Stimulated activated CD4-positive, alpha-beta T cell treated with anti-CD3 and anti-CD28 coated beads, Interleukin-15, amount 100 ng/mL, for 1 hour (primary cell): ENCODE measurements at places on chromosomes 4 and X.
A peak's percentile ranks its signal among the peaks of the same experiment; 100 is the strongest.

DNA sequence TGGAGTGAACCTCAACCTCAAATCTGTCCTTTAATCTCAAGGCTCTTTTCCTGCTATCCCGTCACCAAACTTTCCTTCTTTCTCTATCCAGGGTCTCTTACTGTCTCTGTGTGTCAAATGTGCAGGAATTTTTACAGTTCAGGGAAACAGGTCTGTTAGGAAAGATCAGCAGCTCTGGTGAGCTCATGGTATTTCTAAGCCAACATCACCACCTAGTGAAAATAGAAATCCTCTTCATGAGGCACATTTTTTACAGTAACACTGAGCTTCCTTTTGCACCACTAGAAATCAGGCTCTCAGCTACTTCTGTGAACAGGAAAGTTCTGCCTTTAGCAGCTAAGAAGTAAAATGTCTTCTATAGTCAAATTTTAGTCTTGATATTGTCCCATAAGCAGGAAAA lies 39.6 kb downstream of the NUDT11 start:
- DNase-seq: no peak

DNA sequence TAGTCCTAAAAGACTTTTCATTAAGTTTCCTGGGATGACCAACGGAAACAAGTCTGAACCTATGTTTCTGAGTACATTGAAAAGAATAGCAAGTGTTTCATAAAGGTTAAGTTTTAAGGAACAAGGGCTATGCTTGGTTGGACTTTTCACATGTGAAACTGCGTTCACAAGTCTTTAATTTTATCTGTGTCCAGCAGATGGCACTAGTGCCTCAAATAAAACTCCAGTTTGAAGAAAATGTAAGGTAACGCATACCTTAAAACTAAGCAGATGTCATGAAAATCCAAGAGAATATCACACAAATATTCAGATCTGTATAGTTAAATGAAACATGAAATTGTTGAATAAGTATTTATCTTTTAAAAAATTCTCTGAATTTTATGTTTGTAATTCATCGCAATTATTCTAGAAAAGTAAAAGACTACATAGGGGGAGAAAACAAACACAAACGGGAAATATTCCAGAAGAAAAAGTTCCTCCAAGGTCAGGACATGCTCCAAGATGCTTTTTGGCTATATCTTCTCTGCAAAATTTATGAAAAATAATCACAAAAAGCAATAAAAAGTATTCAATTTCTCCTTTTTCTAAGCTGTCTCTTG lies 89.6 kb upstream of the MAD2L1 start:
- no peak for DNase-seq

GRCh38 chr4:73859614-73860088 lies 6.6 kb downstream of the PF4V1 start:
- no peak for DNase-seq

GRCh38 chr4:106930522-106930921 lies 105.6 kb downstream of the DKK2 start:
- DNase-seq: no peak

DNA sequence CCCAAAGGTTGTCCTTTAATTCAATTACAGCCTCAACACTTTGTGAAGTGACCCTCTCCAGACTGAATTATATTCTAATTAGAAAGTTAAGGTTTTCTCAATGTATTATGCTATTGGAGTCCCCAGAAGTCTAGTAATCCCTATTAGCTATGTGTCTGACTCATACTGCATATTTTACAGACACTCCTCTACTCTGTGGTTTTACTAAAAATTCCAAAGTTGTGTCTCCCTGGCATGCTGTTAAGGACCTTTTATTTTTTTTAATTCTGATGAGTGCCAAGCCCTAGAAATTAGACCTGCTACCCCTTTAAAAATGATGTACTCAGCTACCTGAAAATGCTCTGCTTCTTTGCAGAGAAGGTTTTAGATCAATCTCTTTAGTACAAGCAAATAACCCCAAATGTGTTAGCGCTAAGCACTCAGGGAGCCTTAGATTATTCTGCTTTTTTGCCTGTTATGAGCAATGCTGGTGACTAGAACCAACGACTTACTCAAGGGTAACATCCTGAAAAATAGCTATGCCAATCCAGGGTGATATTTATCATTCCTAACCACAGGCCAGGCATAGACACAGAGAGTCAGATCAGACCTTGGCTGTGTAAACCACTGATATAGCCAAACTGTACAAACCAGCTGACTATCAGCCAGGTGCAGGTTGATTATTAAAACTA lies 26.1 kb upstream of the CXCL13 start:
- DNase-seq: no peak

DNA sequence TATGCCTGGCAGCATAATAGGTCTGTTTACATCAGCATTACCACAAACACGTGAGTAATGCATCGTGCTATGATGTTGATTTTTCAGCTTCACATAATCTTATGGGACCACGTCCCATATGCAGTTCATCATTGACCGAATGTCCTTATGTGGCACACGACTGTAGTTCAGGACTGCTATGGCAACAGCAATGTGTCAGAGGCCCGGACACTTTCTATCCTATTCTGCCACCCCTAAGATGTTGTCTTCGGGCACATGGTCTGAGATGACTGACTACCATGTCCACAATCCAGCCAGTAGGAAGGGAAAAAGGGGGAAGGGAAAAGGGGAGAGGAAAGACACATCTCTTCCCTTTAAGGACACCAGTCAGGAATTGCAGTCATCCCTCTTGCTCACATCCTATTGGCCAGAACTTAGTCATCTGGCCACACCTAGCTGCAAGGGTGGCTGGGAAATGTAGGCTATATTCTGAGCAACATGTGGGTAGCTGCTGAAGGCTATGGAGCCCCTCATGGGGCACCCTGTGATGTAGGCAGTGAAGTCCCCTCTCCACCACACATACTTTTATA lies 196.0 kb upstream of the RBPJ start:
- no peak for DNase-seq

DNA sequence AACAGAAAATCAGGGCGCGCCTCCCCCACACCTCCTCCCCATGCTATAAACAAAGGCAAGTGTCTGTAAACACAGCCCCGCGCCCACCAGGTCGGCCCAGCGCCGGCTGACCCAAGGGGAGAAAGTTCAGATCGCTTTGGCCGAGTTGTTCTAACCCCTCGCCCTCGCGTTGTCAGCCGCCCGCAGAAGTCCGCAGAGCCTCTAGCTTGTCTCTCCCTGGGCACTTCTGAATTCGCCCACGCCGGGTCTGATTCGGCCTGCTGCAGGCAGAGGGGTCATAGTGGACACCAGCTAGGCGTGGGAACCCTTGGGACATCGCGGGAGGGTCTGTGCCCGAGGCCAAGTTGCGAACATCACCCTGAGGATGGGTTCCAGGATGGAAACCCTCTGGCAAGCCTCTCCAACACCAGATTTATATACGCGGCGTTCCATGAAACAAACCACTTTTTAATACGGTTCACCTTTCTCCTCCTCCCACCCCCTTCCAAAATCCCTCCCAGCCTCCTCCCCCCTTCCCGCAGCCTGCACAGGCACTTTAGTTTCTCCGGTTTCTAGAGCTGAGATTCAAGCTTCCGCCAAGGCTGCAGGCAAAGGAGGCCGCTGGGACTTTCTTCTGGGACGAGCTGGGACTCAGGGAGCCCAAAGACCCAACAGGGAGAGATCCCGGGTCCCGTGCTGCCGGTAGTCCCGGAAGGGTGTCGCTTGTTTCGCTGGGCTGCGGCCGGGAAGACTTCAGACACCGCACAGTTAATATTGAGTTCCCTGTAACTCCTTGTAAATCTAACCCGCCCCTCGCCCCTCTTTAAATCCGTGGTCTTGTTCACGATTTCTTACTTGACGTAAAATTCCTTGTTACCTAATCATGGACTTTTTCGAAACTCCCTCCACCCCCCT lies 4.7 kb downstream of the HAND2 start:
- no peak for DNase-seq

DNA sequence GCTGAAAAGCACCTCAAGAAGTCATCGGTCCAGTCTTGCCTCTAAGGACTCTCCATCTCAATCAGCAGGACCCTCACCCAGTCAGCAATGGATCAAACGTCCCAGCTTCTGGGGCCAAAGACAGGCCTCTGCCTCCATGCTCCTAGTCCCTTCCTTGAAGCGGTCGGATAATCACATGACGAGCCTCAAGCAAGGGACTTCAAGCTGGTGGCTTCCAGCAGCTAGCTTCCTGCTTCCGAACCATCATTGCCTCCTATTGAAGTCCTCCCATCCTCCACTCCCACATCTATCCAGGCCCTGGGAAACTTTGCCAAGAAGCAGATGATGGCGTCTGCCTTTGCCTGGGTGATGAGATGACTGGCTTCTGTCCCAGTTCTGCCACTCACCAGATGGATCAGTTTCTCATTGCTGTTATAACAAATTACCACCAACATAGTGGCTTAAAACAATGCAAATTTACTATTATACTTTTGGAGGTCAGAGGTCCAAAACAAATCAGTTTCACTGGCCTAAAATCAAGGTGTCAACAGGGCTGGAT lies 135.2 kb upstream of the MAMLD1 start:
- no peak for DNase-seq

- DNase-seq: no peak
Observed at GRCh38 chr4:24980064-24980690, 50.6 kb downstream of the LGI2 start.

- no peak for DNase-seq
Observed at GRCh38 chrX:40871385-40872082, 136.2 kb upstream of the MED14 start.

DNA sequence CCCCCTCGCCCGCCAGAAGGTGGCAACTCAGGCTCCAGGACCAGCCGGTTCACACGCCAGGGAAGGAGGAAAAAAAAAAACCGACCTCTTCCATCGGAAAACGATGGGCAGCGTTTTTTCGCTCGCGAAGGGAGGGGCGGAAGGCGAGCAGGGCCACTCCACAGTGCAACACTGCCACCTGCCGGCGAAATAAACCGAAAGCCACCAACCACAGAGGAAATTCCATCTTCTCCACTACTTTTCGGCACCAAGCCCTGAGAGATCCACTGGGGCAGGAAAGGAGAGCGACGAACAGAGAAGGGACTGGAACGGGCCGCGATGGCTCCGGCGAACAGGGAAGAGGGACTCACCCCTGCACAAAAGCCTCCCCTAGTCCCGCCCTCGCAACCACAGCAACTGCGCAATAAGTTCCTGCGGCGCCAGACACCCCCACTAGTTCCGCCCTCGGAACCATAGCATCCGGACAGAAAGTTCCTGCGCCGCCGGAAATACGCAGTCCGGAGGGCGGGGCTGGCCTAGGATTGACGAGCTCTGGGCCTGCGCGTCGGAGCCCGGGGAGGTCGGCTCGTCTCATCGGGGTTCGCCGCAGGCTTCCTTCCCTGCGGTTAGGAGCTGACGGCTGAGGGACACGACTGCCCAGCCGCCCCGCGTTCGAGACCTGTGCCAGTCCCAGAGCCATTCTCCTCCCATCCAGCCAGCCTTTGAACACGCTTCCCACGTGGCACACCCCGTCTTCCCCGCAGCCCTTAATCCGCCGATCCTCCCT lies 23.4 kb downstream of the FAM156A start:
- peak; percentile 76 for DNase-seq

GRCh38 chr4:2059726-2060602 lies 837 bp downstream of the NAT8L start:
- no peak for DNase-seq

DNA sequence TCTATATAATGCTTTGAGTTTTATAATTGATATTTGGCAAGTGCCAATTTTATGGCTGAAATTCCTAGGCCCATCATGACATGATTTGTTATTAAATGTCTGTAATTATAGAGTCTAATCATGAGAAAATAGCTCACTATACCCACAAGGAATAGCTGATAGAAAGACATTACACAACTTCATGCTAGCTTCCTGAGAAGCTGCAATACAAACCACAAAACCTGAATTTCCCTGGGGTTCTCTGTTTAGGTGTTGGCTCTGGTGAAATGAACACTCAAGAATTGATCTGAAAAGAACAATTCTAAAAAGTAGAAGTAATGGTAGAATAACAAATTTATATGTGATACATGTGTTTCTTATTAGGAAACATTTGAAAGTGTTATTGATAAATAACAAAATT lies 169.6 kb downstream of the GASK1B start:
- no peak for DNase-seq

- DNase-seq: no peak
Observed at GRCh38 chr4:173415092-173415491, 16.2 kb upstream of the SCRG1 start.

GRCh38 chr4:54099287-54099747 lies 646 bp upstream of the GSX2 start:
- DNase-seq: no peak

DNA sequence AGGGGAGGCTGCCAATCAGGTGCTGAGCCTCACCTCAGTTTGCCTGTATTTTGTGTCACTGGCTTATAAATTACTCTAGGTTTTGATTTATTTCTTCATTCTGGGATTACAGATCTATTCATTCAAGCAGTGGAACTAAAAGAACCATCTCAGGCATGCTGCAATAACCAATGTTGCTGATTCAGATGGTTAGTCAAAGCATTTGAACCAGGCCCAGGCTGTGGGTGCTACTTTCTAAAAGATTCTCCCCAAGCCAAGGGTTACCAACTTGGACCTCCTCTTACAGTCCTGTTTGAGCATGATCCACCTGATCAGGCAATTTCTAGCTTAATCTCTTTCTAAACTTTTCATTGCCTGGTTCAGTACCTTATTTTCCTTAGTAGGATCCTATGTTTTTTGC lies 67.2 kb downstream of the TMEM131L start:
- DNase-seq: no peak

DNA sequence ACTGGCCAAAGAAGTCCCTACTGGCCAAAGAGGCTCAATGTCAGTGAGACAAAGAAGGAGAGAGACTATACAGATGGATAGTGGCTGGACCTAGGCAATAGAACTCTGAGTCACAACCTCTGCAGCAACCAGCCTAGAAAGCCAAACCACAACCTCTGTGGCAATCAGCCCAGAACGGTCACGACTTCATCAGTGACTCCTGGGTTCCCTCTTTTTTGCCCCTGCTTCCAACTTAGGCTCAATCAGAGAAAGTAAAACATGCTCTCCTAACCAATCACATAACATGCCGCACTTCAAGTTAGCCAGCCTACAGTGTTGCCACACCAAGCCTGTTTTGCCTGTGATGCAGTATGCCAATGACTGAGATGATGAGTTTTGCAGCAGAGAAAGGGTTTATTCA lies 203.4 kb downstream of the ANAPC10 start:
- DNase-seq: no peak

- DNase-seq: no peak
Observed at GRCh38 chrX:120269373-120270035, 18.9 kb downstream of the ZBTB33 start.
